ENCODE measurements at places on chromosomes 5 and 9.

GRCh38 chr5:160097991-160098390 lies 21.3 kb downstream of the PWWP2A start:
- DNase-seq = no peak

DNA sequence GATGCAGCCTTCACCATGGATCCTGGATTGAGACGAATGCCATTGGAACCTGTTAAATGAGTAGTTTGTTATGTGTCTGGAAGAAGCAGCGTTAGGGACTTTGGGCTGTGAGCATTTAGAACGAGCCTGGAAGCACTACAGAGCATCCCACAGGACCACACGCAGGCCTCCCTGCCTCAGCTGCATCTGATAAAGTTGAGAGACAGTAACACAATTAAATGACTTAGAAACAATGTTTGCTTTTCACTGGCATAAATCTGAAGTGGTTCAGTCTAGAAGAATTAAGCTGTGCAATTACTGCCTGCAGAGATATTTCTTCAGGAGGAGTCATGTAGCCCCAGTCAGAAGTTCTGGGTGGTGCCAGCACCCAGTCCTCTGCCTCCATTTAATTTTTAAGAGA lies 9.8 kb upstream of the TLX3 start:
- DNase-seq = no peak

DNA sequence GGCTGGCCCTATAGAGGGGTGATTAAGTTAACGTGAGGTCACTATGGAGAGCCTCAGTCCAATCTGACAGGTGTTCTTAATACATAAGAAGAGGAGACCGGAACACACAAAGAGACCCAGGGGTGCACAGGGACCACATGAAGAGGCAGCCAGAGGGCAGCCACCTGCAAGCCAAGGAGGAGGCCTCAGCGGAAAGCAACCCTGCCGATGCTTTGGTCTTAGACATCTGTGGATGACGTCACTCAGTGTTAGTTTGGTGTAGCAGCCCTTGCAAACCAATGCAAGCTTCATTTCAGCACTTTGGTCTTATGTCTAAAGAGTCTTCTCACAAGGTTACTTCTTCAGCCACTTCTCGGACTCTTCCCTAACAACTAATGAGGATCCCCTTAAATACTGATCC lies 47.6 kb upstream of the GRHPR start:
- no peak for DNase-seq

DNA sequence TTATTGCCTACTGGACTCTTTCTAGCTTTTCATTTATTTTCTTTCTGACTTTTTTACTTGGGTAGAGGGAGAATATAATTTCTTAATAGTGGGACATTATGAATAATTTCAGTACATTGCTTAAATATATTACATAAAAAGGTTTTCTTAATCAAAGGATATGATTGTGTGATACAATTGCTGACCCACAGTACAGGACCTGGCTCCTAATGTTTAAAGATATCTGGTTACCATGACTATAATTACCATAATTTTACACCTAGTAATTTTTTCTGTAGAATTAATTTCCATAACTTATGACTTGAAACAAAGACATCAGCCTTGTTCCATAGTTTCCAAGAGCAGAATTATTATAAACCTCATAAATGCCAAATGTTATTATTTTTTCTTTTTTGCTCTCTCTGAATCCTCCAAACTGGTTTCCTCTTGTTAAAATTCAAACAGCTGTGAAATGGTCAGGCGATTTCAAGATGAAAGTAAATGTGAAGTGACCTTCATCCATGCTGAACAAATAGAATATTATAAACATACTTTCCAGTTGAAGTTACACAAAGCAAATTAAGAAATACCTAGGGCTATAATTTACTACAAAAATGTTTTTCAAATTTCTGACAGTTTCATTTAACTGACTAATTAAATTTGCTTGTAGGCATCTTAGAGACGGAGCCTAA lies 301.2 kb upstream of the TYRP1 start:
- DNase-seq = no peak

DNA sequence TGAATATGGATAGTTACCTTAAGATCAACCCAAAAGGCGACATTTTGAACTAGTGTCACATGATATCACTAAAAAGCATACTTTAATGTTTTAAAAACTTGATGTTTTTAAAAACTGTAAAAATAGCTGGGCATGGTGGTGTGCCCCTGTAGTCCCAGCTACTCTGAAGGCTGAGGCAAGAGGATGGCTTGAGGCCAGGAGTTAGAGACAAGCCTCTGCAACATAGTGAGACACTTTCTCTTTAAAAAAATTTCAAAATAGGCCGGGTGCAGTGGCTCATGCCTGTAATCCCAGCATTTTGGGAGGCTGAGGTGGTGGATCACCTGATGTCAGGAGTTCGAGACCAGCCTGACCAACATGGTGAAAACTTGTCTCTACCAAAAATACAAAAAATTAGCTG lies 129.5 kb downstream of the NPR3 start:
- DNase-seq = no peak

DNA sequence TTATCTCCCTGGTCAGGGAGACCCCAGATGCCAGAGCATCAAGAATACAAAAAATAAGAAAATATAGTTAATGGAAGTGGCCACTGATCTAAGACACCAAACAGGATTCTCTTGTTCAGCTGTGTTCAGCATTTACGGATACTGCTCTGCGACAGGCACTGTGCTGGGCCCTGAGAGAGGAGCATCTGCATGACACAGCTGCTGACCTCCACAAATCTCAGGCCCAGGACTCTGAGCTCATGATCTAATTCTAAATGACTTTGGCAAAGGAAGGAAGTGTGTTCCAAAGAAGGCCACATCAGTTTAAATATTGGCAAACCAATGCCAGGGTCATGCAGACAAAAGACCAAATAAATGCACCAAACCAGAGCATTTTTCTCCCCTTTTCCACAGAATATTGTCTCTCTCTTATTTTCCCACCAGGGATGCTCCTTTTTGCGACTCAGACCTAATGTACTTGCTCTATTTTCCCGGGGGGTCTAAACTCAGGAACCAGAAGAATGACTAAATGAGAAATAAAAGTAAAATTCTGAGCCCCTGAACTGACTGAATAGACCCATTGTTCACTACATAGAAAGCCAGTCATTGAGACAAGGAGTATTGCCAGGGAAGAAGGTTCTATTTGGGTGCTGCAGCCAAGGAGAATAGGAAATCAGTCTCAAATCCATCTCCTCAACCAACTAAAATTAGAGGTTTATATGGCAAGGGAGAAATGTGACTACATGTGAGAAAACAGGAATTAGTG lies 1.4 kb upstream of the AGGF1 start:
- no peak for DNase-seq

DNA sequence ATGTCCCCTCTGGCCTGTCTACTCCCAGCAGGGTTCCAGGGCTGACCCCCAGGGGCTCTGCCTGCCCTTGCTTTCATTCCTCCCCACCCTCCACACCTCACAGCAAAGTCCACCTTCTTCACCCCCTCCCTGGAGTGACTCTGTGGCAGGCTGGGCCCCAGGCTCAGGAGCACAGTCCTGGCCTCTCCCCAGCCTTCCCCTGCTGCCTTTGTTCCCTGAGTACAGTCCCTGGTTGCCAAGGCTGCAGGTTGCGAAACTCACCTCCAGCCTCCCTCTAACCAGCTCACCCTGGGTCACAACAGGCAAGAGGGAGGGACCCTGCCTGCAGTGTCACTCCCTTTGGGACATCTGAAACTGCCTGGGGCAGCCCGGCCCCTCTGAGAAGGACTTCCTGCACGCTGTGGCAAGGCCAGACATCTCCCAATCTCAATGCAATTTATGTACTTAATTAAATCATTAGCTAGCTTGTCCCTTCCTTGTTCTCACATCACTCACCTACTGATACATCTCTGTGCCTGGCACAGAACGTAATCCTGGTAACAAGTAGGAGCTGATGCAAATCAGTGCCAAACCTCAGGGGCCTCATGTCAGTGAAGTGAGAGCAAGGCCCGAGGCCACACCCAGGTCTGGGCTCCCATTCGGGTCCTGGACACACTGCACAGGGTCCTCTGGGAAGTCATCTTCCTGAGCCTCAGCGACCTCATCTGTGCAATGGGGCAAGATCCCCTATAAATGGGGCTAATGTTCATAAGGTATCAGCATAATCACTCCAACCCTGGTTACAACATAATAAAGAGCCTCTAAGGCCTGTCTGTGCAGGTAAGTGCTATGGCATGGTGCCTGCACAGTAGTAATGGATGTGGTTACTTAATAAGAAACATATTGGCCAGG lies 27.3 kb upstream of the TRIM14 start:
- DNase-seq = peak; percentile 9

DNA sequence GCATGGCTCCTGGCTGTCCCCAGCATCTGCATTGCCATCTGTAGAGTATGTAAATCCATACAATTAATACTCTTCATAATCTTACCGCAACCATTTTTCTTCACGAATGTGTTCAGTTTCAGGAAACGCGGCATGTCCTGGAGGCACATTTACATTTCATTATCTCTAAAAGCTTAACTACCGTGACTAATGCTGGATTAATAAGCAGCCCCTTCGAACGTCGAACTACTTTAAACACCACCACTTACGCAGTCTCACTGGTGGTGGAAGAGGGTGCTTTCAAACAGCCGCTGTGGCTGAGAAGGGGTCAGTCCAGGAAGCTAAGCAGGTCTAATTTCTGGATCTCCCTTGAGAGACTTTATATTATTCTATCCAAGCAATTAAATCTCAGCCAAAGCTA lies 85.6 kb downstream of the C5orf15 start:
- DNase-seq = no peak

GRCh38 chr5:36934740-36935356 lies 58.3 kb downstream of the NIPBL start:
- DNase-seq = no peak

GRCh38 chr5:127558273-127558672 lies 40.8 kb downstream of the PRRC1 start:
- DNase-seq = no peak

GRCh38 chr5:55502759-55503158 lies 32.0 kb downstream of the PLPP1 start:
- no peak for DNase-seq

GRCh38 chr5:177437623-177438022 lies 9.0 kb upstream of the PRR7 start:
- no peak for DNase-seq

GRCh38 chr5:149831492-149831891 lies 101.4 kb downstream of the PPARGC1B start:
- no peak for DNase-seq

- no peak for DNase-seq
These were observed 23.3 kb downstream of the KCNMB1 start for GRCh38 chr5:170365831-170366230.

GRCh38 chr9:33332011-33332410 lies 41.7 kb downstream of the NFX1 start:
- DNase-seq = no peak

GRCh38 chr9:14346231-14346791 lies 32.4 kb upstream of the NFIB start:
- DNase-seq = no peak

GRCh38 chr5:173161148-173161547 lies 16.8 kb downstream of the BNIP1 start:
- no peak for DNase-seq

DNA sequence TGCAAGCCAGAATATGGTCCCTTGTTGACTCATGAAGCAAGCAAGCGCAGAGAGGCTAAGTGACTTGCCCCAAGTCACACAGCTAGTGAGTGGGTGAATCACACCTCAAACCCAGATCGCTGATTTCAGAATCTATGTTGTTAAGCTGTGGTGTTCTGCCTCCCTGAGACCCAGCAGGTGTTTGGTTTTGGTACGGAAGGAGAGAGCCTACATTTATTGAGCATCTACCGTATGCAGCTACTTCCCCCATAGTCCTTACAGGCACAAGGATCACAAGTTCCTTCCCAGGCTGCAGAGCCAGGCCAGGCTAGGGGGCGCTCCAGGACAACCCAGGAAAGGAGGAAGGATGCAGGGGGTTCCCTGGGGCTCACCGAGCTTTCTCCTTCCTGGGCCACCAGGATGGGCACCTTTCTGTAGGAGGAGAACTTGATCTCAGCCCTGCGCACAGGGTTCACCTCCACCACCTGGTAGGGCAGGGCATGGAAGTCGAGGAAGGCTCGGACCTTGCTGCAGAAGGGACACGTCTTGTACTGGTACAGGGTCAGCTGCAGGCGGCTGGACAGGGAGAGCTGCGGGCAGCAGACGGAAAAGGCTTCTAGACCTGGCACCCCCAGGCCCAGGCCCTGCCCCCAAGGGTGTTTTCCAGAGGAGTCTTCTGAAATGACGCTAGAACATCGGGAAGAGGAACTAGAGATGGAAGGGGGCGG lies 2.5 kb downstream of the PTGES2 start:
- no peak for DNase-seq

- no peak for DNase-seq
These were observed 104.3 kb downstream of the PDE4D start for GRCh38 chr5:59789197-59789596.

- DNase-seq = no peak
These were observed 353.8 kb upstream of the IZUMO3 start for GRCh38 chr9:24899463-24899862.

GRCh38 chr5:38113456-38113855 lies 144.9 kb upstream of the EGFLAM start:
- no peak for DNase-seq

DNA sequence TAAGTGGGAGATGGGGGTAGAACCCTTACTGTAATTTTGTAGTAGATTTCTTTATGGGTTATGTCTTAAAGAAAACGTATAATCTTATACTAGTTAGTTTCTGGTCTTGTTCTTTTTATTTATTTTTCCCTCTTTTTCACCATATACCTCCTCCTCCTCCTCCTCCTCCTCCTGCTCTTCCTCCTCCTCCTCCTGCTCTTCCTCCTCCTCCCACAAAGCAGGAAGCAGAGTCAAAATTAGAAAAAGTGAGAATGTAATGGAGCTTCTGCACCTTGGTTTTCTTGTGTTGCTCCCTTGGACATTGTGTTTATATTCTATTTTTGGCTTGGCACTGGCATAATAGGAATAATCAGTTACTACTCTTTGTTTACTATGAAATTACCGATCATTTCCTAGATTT lies 4.5 kb downstream of the MACIR start:
- DNase-seq = no peak

- no peak for DNase-seq
These were observed 382.0 kb downstream of the CDH12 start for GRCh38 chr5:22471154-22471553.
